HTR-8/SVneo (cell line): ENCODE measurements at places on chromosomes 4 and X.

GRCh38 chrX:33082371-33082770, 129.0 kb downstream of the DMD start:
- DNase-seq = no peak

DNA sequence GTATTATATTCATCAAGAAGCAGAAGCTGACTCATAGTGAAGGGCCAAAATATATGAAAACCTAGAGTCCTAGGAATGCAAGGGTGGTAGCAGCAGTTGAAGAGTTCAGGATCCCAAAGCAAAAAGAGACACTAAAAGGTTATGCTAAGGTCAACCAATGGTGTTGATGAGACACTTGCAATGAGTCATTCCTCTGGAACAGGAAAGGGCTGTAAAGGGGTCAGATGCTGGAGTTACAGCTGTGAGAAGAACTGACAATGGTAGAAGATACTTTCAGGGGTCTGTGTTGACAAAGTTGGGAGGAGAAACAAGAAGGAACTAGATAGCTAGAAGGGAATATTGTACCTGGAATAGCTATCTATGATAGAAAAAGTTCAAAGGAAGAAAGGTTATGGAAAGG, 47.5 kb downstream of the ZGRF1 start:
- DNase-seq = peak; percentile 4

- no peak for DNase-seq
Observed at GRCh38 chr4:98305576-98305975, 44.4 kb downstream of the RAP1GDS1 start.

GRCh38 chr4:70651864-70652506, 14.3 kb downstream of the JCHAIN start:
- DNase-seq = peak; percentile 40

- DNase-seq = no peak
Observed at GRCh38 chr4:142211444-142211843, 575.1 kb downstream of the IL15 start.

GRCh38 chr4:120861852-120862251, 60.7 kb downstream of the PRDM5 start:
- no peak for DNase-seq

- no peak for DNase-seq
Observed at GRCh38 chr4:118343501-118343900, 9.3 kb downstream of the PRSS12 start.

GRCh38 chrX:16433021-16433420, 216.9 kb upstream of the S100G start:
- DNase-seq = no peak

GRCh38 chr4:37431417-37431743, 186.8 kb downstream of the NWD2 start:
- no peak for DNase-seq

DNA sequence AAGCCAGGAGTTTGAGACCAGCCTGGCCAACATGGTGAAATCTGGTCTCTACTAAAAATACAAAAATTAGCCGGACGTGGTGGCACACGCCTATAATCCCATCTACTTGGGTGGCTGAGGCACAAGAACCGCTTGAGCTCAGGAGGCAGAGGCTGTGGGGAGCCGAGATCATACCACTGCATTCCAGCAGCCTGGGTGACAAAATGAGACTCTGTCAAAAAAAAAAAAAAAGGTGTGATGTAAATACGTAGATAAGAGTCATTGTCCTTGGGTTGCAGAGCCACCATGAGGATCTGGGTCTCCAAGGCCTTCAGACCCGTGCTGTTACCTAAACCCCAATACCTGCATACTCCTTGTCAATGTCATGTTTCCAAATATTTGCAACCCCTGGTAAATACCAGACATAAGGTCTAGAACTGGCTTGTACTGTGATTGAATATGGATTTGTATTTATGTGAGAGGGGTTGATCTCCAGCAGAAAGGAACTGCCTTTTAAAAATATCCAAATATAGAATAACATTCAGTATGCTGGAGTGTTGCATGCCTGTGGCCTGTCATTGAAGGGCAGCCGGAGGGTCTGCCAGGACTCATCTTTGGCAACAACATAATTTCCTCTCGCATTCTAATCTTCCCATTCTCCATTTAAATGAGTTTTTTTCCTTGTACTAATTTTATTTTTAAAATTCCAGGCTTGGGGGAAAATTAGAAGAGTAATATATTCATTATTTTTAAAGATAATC, 40.4 kb downstream of the ATXN3L start:
- DNase-seq = no peak

DNA sequence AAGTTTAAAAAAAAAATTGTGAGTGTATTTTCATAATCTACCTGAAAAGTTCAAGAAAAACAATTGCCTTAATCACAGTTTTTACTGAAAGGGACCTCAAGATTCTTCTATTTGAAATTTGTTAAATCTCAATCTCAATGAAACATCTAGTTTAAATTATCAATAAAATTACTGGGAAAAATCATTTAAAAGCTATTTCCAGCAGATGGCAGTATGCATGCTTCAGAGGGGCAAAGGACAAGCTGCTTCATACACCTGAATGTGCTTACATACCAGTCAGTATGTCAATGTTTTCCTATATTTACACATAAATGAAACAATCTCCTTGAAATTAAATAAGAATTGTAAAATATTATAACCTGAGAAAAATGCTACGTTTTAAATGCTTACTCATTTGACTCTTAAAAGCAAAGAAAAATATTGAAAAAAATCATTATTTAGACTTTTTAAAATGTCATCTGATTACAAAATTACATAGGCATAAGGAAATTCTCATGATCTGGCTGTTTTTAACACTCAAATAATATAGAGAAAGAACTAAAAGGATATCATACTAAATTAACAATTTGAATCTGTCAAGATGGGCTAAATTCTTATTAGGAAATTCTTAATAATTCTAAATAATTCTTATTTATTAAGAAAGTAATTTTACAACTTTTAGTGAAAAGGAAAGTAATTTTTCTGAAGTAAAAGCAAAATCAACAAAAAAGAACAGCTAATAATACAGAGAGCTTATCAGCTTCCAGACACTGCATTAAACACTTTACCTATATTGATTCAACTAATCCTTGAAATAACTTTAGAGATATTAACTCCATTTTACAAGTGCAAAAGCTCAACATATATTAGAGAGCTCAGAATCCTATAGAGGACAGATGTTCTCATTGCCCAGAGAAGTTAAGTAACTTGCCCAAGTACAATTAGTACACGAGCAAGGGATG, 242.1 kb downstream of the ADAMTS3 start:
- DNase-seq = peak; percentile 10

- no peak for DNase-seq
Observed at GRCh38 chrX:154535892-154536291, 10.8 kb downstream of the G6PD start.

GRCh38 chrX:85994228-85994627, 53.1 kb downstream of the CHM start:
- no peak for DNase-seq

DNA sequence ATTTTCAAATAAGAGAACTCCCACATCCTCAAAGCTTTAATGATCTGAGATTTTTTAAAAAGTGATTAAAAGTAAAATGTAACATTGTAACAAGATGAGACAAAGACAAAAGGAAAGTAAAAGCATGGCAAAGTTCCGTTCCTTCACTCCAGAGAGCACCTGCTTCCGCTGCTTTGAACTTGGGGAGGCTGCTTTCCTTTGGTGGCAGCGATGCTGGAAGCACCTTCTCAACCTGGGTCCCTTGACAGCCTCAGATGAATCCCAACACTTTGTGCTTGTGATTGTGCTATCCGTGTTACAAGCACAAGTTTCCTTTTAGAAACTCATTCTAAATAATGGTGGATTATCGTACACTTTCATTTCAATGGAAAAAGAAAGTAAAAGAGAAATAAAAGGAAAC, 59.7 kb downstream of the HADH start:
- DNase-seq = no peak
